T follicular helper cell (primary cell): ENCODE measurements at places on chromosomes 6 and 20.

- no peak for DNase-seq
Observed at GRCh38 chr20:62517168-62517567, 41.4 kb upstream of the GATA5 start.

GRCh38 chr6:144434308-144434990 lies 149.3 kb downstream of the UTRN start:
- no peak for DNase-seq

- DNase-seq: no peak
Observed at GRCh38 chr6:137680705-137681346, 186.2 kb upstream of the TNFAIP3 start.

GRCh38 chr20:32189691-32190615 lies 17.6 kb downstream of the PLAGL2 start:
- DNase-seq: no peak

DNA sequence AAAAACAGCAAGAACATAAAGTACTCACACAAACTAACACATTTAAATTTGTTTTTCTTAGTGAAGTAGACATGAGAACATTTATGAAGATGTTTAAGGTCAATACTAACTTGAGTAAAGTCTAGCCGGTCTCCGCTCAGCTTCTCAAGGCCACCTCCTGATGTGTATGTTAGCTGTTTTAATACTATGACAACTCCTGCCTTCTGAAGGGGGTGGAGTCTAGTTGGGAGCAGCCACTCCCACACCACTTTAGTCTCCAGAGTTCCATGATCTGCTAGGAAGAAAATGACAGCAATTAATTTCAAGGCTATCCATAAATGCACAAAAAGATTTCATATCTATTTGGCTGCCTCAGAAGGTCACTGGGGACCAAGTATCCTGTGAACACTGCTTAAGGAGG lies at the start of gene GSTA3:
TSS of gene GSTA3 (minus strand) at position 168 of the 400 bp plus-strand sequence. CDS start 3,864 bp downstream, outside the sequence.
- no peak for DNase-seq

DNA sequence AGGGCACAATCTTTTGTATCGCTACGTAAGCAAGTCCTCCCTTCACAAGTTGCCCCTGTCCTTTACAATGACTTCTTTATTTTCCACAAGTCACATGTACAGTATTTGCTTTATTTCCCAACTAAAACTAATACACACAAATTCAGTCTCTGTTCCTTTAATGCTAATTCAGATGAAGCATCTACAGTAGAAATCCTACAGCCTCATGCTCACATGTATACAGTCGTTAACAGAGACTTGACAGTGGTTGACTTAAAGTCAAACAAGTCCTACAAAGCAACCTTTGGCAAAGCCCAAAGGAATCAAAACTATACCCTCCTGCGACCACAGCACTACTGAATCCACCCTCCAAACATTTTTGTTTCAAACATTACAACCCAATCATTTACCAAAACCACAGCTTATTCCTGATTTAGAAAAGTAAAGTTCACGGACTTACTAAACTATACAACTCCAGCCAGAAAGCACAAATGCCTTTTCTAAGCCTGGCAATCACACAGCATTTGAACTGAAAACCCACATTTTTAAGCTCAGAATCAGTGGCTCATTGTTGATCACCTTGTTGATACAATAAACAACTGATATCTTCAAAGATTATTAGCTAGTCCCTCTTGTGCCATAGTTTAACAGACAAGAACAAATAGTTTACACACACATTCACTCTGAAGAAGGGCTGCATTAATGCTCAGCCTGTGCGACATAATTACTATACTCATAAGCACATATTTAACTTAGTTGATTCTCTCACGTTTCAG lies 70.9 kb upstream of the NHSL1 start:
- DNase-seq: no peak

DNA sequence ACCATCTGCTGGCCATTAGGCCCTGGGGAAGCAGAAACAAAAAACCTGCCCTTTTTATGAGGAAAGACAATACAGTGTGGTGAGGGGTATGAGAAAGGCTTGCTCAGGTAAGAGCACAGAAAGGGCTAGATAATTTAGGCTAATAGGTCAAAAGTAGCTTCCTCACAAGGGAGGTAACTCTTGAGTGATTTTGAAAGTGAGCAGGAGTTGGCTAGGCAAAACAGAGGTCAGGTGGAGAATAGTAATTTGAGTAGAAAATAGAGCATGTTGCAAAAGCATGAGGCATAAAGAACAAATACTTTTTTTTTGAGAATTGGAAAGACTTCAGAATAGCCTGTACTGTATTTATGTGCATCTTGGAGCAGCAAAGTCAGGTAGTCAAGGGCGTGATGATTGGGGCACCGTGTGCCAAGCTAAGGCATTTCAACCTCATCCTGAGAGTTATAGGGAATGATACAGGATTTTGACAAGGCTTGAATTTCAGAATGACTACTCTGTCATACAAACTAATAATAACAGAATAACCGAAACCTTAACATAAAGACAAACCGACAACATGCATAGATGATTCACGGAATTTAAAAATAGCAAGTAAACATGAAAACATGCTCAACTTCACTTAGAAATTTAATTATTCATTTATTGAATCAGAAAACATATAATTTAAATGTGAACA lies 123.0 kb upstream of the ENPP5 start:
- no peak for DNase-seq

GRCh38 chr20:56433880-56434255 lies 21.8 kb downstream of the CASS4 start:
- DNase-seq: no peak

- no peak for DNase-seq
Observed at GRCh38 chr20:59606566-59606965, 2.2 kb downstream of the PHACTR3 start.

GRCh38 chr20:23365390-23366165 lies 3.6 kb downstream of the GZF1 start:
- no peak for DNase-seq

DNA sequence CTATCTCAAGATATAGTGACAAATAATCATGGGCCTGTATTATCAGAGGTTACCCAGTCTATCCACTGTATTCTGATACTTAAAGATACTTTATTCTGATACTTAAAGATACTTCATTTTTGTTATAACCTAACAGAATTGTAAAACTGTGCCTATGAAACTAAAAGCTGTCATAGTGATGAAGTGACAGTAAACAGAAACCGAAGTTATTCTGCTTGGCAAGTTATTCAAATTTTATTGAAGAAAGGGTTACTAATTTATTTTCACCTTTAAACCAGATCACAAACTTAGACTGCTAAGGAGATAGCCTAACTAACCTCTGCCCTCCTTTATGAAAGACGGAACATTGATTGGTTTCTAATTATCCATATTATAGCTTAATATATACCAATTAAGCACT lies 604.6 kb upstream of the IMPG1 start:
- DNase-seq: no peak

GRCh38 chr20:4455301-4455701 lies 266.4 kb upstream of the PRND start:
- DNase-seq: no peak

GRCh38 chr6:50762798-50763197 lies 49.5 kb downstream of the TFAP2D start:
- DNase-seq: no peak

DNA sequence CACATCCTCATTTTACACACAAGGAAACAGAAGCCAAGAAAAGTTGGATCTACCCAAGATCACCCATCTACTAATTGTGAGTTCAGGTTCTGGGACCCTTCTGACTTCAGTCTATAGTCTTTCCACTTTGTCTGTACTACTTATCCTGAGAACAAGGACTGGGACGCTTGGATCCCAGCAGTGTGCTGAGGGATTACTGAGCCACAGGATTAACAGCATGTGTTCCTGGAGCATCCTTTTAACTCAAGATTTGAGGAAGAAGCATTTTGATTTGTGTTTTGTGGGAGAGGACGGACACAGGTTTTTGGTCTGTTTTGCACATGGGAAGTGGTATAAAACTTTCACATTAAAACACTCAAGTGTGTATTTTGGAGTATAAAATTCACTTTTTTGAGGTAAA lies 4.4 kb downstream of the ENPP4 start:
- DNase-seq: no peak

DNA sequence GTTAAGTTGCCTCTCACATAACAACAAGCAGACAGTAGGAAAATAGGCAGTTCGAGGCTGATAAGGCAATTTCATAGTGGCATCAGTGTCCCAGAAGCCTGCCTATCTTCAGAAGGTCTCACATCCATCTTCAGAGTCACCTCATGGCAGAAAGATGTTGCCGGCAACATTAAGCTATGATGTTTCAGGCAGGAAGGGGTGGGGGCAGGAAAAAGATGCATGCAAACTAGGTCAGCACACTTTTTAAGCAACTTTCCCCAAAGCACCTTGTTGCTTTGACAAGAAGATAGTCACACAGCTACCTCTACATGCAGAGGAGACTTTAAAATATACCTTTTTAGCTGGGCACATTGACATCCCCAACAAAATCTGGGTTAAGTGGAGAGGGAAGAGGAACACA lies 43.2 kb upstream of the SMIM8 start:
- DNase-seq: no peak

- no peak for DNase-seq
Observed at GRCh38 chr20:37579106-37579505, 51.4 kb upstream of the BLCAP start.

DNA sequence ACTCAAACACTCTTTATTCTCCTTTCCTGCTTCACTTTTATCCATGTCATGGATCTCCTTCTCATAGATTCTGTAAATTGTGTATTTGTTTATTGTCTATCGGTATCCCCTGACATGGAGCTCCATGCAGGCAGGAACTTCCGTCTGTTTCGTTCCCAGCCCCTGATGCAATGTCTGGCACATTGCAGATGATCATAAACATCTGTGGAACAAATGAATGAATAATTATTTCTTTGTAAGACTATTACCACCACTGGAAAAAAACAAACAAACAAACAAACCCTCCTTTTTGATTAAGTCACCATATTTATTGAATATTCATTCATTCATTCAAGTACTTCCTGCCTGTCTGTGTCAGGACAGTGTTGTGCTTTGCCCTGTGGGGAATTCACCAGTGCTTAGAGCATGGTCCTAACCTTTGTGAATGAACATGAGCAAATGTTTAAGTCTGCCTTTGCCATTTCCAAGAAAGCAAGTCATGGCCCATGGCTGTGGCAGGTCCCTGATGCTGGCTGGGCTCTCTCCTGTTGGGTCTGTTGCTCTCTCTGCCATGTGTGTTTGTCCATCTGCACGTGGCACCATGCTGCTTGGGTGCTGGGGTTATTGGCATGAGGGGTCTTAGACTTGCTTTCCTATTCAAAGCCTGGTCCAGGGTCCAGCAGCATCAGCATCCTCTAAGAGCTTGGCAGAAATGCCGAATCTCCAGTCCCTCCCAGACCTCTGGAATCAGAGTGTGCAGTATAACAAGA lies 47.5 kb upstream of the NAA20 start:
- no peak for DNase-seq
